ENCODE measurements at places on chromosomes 5 and 9. TPM values are rescaled to one million over a fixed set of nuclear protein-coding genes. Genes with fewer than 3 reads are reported as not detected.

PCDHB11 gene
- 0.49 TPM for total RNA-seq

PCDH1 gene
- 80.9 TPM for total RNA-seq

CREBRF gene
- 7.4 TPM for total RNA-seq

TMEFF1 gene
- not detected for total RNA-seq

CARD19 gene
- 16.2 TPM for total RNA-seq

Measured in esophagus squamous epithelium (tissue), 5 donors.